ENCODE measurements at places on chromosomes 6 and 20. TPM values are rescaled to one million over a fixed set of nuclear protein-coding genes. Genes with fewer than 3 reads are reported as not detected.

SKIC2 gene
- 79.2 TPM for total RNA-seq

GRCh38 chr6:129671442-129672340, 38.3 kb downstream of the ARHGAP18 start:
- peak; percentile 89 for DNase-seq

RPP21 gene
- 39.9 TPM for total RNA-seq

DNA sequence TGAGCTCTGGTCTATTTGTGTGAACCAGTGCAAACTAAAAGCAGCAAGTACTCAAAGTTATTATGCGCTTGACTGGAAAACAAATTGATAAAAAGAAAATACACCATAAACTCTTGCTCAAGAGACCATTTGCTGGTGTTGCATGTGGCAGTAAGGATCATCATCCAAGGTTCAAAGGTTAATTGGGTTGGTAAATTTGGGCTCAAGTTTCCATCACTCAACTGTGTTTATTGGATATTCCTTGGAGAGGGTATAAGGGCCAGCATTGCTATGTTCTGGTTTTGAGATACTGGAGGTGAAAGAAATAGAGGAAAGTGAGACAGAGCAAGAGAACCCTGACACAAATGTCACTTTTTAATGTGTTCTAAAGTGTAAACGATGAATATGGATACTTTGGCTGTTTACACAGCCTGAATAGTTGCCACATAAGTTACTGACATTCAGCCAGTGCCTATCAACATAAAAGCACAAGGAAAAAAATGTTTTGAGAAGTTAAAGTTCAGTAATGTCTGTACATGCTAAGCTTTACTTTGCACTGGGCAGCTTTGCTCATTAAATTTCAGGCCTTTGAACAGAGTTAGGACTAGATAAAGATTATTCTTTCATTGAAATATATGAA, 736.1 kb downstream of the HDGFL1 start:
- DNase-seq: no peak

- DNase-seq: no peak
These were observed 66.3 kb downstream of the ATXN1 start for GRCh38 chr6:16694781-16695578.

- no peak for DNase-seq
These were observed 247.0 kb downstream of the PHACTR1 start for GRCh38 chr6:12963567-12963966.

- DNase-seq: no peak
These were observed 22.1 kb downstream of the MRPL14 start for GRCh38 chr6:44105146-44105545.

DNA sequence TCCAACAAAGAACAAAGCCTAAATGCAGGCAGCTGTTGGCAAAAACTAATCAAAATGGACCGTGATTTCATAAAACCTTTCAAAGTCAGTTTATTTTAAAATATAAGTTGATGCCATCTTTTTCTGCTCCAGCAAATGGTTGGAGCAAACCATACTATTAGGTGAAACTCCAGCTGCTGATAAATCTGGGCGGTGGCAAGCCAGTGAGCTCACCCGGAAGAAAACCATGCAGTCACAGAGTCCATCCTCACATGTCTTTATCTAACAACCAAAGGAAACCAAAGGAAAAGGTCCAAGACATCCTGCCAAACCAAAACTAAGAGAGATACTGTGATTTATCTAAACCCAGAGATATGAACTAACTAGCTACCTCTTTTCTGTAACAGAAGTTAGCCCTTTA, 72.6 kb downstream of the HIVEP2 start:
- no peak for DNase-seq

DNA sequence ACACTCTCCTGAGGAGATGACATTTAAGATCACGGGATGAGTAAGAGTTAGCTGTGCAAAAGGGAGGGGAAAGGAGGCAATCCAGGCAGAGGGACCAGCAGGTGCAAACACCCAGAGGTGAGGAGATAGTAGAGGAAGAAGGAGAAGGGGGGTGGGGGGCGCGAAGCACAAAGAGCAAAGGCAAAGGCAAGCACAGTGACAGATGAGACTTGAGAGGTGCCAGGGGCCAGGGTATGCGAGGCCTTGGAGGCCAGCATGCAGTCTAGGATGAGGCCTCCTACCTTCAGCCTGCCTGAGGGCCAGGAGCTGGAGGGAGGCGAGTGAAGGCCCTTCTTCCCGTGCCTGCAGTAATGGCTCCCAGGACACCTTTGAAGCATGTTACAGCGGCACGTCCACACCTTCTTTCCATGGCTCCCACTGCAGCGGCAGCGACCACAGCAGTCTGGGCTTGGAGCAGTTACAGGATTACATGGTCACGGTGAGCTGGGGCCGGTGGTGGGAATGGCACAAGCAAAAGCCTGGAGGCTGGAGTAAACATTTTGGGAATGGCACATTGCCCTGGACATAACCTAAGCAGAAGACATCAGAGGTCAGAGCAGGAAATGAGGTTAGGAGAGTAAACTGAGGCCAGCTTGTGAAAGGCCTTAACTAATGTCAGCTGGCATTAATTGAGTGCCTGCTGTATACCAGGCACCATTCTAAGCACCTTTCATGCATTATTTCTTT, 18.6 kb downstream of the CCM2L start:
- no peak for DNase-seq

RBCK1 gene
- 99.7 TPM for total RNA-seq

IMPG1 gene
- total RNA-seq: not detected

- DNase-seq: no peak
These were observed at the start of gene PAK5 for GRCh38 chr20:9838378-9839295. Gene PAK5 (minus strand): TSS chr20:9839076. CDS start chr20:9644328, 194,748 bp downstream.

GRCh38 chr6:32947552-32948465, 5.1 kb downstream of the HLA-DMA start:
- peak; percentile 56 for DNase-seq

GRCh38 chr6:35033683-35034082, 107.5 kb downstream of the TCP11 start:
- no peak for DNase-seq

DNA sequence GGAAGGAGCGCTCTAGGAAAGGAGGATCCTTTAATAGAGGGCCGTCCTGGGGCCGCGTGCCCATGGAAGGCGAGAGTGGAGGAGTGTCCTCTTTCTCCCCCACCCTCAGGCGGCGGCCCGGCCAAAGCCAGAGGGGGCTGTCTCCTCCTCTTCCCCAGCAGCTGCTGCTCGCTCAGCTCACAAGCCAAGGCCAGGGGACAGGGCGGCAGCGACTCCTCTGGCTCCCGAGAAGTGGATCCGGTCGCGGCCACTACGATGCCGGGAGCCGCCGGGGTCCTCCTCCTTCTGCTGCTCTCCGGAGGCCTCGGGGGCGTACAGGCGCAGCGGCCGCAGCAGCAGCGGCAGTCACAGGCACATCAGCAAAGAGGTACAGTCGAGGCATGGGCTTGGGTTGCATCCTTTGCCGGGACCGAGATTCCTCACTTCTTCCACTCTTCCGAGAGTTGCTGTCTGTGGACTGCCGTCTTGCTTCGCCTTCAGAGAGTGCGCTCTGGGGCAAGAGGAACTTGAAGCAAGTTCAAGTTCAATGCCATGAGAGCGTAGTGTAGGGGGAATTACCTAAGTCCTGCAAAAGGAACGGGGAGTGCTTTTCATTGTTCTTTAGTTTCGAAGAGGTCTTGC, at the start of gene LAMA2:
TSS of gene LAMA2 (plus strand) at position 148 of the 621 bp plus-strand sequence. CDS start at position 256, 108 bp downstream.
- no peak for DNase-seq
